BE2C (cell line): ENCODE measurements at places on chromosomes 2 and 18.

DNA sequence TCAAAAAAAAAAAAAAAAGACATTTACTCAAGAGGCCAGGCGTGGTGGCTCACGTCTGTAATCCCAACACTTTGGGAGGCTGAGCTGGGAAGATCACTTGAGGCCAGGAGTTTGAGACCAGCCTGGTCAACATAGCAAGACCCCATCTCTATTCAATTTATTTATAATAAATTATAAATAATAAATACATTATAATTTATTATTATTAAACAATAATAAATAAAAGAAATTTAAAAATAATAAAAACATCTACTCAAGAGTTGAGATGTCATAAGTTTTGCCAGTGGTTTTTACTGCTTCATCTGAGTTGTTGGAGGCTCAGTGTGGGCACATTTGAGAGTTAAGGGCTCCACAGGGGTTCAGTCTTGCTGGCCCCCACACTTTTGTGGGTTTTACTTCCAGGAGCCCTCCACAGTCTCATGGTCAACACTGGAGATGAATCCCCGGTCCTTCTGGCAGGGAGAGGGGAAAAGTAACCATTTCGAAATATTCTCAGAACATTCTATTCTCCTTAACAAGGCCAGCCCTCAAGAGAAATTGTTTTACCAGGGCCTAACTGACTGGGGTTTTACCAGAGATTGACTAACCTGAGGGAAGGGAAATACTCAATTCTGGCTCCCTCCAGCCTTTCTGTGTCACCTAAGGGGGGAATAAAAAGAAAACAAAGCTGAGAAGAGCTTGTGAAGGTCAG, 51.6 kb upstream of the NCOA1 start:
- DNase-seq: no peak

DNA sequence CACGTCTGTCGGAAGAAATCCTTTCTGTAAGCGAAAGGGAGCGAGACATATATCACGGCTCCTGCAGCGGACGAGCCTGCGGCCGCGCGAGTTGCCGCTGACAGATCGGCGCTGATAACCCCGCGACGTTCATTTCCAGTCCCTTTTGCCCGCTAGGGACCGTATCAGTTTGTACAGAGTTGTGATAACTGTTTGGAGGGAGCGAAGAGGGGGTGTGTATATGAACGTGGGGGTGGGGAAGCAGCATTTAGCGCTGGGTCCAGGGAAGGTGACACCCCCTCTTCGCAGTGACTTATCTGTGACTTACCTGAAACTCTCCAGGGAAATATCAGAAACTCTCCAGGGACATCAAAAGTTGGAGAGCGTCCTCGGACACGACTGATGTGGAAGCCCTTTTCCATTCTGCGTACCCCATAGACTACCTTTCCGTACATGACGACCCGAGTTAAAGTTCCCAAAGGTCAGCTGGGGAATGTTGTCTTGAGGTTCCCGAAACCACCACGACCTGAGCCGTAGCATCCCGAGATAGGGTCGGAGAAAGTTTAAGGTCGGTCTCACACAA, 948 bp upstream of the GATA6 start:
- no peak for DNase-seq

DNA sequence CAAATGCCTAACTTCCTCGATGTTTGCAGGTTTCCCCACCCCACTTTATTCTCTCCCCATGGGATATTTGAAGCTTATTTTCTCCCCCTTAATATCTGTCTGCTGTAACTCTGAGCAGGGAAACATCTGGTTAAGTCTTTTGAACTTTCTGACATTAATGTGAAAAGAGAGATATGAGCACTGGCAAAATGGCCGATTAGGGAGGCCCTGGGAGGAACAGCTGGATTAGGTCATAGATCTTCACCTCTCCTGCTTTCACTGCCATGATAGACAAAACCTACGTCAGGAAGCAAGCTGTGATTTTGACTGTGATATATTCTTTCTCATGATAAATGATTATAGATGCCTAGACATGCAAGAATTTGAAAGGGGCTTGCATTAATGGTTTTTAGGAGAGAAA, 43.6 kb downstream of the LYPD6B start:
- DNase-seq: no peak

GRCh38 chr18:12820506-12820905, 63.5 kb downstream of the PTPN2 start:
- DNase-seq: no peak

DNA sequence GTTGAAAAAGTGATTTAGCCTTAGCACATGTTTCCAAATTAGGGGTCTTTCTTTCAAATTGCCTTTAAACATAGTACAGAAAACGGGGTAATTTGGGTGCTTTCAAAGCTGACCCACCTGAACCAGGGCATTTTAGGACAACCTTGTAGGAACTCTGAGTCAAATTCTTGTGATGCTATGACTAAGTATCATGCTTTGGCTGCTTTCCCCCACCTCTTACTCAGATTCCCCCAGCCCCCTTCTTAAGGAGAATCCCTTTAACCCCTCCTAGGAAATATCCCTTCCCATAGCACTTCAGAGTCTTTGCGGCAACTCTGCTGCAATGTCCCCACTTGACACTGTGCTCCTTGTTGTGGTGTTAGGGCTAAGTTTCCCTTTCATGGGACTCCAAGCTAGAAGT, 18.6 kb upstream of the KLF7 start:
- DNase-seq: no peak

DNA sequence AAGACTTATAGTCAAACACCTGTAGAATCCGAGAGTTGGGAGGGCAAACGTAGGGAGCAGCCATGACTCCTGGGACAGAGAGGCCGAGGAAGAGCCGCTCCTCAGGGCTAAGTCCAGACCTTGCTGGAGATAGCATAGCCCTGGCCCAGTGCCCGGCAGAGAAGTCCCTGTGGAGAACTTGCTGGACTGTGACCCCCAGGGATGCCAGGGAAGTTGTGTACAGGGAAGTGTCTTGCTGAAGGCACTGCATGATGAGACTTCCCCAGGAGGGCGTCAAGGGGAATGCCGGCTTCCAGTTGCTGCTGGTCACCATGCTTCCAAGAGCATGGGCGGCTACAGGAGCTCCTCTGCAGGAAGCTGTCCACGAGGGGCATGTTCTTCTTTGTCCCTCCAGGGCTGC, 8.6 kb upstream of the CNDP1 start:
- DNase-seq: no peak

GRCh38 chr2:203623096-203623495, 83.3 kb upstream of the CD28 start:
- DNase-seq: no peak

GRCh38 chr2:46062637-46063412, 234.4 kb upstream of the EPAS1 start:
- peak; percentile 82 for DNase-seq

DNA sequence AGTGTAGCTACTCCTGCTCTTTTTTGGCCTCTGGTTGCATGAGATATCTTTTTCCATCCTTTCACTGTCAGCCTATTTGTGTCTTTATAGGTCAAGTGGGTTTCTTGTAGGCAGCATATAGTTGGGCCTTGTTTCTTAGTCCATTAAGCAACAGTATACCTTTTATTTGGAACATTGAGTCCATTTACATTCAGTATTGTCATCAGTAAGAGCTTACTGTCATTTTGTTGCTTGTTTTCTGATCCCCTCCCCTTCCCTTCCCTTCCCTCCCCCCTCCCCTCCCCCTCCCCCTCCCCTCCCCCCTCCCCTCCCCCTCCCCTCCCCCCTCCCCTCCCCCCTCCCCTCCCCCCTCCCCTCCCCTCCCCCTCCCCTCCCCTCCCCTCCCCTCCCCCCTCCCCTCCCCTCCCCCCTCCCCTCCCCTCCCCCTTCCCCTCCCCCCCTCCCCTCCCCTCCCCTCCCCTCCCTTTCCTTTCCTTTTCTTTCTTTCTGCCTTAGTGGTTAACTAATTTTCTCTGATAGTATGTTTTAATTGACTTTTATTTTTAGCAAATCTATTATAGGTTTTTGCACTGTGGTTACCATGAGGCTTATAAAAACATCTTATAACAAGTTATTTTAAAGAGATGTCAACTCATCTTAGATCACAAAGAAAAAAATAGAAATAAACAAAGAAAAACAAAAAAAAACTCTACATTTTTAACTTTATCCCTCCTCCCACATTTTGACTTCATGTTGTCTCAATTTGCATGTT, 13.2 kb upstream of the DCDC2C start:
- no peak for DNase-seq

GRCh38 chr2:136448986-136449780, 316.2 kb upstream of the THSD7B start:
- peak; percentile 54 for DNase-seq

- no peak for DNase-seq
These were observed 218.5 kb downstream of the TRIB2 start for GRCh38 chr2:12935222-12935621.

DNA sequence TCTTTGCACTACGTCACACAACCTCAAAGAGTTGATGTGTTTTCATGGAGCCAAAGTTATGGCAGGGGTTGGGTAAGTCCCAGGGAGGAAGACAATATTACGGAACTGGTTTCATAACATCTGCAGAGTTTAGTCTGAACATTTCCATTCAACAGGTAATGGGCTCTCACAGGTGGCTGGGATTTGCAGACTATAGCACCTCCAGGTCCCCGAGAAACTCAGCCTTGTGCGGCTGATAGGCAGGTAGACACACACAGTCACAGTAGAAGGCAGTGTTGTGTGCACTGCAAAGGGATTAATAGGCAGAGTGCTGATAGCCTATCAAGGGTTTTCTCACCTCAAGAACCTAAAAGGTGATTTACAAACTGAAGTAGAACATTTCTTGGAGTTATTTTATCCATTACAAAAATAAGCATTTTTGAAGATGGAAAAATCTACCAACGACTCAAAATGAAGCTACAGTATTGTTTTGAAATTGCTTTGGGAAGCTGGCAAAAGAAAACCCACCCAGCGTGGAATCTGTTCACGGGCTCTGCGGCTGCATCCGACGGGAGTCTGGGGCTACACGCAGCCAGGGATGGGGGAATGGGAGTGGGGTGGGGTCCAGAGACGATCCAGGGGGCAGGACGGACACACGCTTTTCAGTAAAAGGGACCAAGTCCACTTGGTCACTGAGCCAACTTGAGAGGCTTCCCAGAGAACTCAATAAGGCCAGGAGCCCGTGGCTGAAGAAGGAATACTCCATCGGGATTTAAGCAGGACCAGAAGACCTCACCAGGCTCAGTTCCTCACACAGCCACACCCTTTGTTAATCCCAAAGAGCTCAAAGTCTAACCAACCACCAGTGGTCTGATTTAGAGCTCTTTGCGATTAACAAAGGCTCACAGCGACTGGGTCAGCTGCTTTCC, 82.9 kb downstream of the CHRNA1 start:
- no peak for DNase-seq

GRCh38 chr2:70983506-70984227, 5.2 kb downstream of the ANKRD53 start:
- no peak for DNase-seq

DNA sequence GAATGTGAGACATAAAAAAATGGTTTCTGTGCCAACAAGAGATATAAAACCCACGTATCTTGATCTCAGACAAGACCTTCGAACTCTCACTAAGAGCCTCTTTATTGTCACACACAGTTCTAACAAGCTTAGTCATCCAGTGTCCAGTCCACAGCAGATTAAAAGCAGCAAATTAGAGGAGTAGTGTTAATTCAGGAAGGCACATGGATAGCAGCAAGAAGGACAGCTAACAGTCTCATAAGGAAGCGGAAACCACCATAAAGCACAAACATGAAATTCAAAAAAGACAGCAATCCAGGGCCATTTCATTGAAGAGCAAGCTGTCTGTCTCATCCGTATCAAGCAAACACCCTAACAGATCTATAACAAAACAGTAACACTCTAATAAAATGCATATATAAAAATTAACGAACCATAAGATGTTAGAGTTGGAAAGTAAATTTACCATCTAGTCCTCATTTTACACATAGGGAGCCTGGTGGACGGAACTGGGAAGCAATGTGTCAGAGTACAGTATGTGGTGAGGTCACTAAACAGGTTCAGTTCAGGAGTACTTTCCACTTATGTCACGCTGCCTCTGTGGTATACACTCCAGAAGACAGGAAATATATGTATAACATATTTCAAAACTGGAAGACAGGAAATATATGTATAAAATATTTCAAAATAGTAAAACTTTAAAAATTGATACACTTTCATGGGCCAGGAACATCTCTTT, 18.3 kb downstream of the AAK1 start:
- no peak for DNase-seq

DNA sequence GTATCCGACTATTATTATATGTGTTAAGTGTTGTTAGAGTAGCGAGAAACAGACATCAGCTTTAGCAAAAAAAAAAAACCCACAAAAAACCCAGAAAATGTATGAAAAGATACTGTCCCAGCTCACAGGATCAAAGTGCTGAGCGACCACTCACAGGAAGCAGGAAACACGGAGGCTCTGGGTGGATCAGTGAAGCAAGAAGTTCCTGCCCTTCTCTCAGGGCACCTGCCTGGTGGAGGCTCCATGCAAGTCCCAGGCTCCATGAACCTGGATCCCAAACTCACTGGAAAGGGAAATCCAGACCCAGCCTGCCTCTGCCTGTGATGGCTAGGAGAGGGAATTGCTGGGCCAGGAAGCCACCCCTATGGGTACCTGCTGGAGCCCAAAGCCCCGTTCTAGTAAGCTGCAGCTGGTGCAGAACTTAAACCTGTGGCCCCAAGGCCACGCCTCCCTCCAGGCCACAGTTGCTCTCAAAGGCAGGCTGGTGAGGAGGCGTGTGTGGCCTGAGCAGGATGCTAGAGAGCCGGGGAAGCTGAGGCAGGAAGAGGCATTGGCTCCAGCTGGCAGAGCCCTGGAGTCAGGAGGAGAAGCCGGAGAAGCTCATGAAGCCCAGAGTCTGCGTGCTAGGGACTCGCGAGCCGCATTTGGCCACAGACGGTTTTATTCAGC, 63.5 kb upstream of the TAF1B start:
- DNase-seq: no peak

- DNase-seq: no peak
These were observed 620 bp downstream of the NGEF start for GRCh38 chr2:233012301-233012971.

- DNase-seq: no peak
These were observed 120.2 kb downstream of the FEZ2 start for GRCh38 chr2:36477746-36478145.

- no peak for DNase-seq
These were observed 2.1 kb downstream of the DNAH7 start for GRCh38 chr2:196066291-196067087.

DNA sequence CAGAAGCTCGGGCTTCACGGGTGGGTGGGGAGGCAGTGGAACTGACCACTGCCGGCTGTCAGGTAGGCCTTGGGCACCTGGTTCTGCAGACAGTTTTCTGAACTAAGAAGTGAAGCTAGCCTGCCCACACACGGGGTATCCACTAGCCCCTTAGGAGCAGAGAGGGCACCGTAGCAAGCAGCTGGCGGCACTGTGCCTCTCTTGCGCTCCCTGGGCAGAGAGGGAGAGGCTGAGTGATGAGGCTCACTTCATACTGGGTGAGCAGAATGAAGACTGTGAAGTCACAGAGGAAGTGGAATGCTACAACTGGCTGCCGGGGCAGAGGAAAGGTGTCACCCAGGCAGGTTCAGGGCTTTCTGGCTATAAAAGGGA, 753 bp downstream of the ITPRIPL1 start:
- DNase-seq: no peak

DNA sequence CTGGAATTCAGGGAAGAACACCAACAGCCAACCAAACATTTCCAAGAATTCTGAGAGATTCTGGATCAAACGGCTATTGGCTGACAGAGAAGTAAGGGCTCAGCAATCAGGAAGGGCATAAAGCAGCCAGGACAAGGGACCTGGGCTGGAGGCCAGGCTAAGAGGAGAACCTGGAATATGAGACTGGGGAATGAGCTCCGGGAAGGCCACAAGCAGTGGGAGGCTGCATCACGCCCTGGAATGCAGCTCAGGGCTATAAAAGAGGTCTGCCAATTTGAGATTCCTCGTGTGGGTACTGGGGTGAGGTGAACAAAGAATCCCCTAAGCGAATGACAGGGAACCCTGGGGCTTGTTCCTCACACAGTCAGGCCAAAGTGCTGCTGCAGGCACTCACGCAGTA, 60.4 kb downstream of the ANO7 start:
- no peak for DNase-seq
